ENCODE measurements at places on chromosomes 6 and 20. TPM values are rescaled to one million over a fixed set of nuclear protein-coding genes. Genes with fewer than 3 reads are reported as not detected.

BMP2 gene
- 6.0 TPM for total RNA-seq

SH3BGRL2 gene
- total RNA-seq: 12.0 TPM

SOBP gene
- total RNA-seq: 1.1 TPM

LAMA4 gene
- total RNA-seq: 14.0 TPM

NFATC2 gene
- 4.5 TPM for total RNA-seq

GRCh38 chr6:28741363-28741762 is 182.4 kb downstream of the TRIM27 start:
- no peak for DNase-seq

DNA sequence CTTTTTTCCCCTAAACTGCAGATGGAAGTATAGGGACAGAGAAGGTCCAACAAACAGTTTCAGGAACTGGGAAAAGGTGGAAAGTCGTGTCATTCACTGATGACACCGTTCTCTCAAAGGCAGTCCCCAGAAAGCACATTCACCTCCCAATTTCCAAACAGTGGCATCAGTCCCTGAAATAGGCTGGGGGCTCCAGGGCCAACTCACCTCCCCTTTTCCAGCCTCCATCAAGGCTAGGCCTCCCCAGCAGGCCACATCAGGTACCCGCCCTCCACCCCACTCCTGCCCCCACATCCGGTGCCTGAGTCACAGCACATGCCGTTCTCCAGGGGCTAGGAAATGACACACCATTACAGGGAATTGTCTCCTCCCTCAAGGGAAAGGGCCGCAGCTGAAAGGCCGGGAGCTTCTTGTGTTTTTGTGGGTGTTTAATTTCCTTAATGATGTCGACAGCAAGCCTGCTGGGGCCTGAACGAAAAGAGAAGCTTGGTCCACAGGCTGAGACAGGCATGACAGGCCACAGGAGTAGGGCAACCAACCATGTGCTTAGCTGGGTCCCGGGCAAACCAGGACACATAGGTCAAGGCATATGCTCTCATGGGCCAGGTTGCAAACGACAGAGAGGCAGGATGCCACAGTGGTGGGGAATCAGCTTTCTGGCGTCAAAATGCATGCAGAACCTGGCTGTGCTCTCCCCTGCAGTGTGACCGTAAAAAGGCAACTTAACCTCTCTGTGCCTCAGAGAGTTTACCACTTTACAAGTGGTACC is 39.2 kb downstream of the ZMYND8 start:
- peak; percentile 38 for DNase-seq

GRCh38 chr6:95780037-95780436 is 202.7 kb downstream of the MANEA start:
- no peak for DNase-seq

- DNase-seq: no peak
Measured at GRCh38 chr20:61938839-61939690, 126.6 kb downstream of the TAF4 start.

- DNase-seq: no peak
Measured at GRCh38 chr20:62622877-62623487, 19.3 kb upstream of the SLCO4A1 start.

DNA sequence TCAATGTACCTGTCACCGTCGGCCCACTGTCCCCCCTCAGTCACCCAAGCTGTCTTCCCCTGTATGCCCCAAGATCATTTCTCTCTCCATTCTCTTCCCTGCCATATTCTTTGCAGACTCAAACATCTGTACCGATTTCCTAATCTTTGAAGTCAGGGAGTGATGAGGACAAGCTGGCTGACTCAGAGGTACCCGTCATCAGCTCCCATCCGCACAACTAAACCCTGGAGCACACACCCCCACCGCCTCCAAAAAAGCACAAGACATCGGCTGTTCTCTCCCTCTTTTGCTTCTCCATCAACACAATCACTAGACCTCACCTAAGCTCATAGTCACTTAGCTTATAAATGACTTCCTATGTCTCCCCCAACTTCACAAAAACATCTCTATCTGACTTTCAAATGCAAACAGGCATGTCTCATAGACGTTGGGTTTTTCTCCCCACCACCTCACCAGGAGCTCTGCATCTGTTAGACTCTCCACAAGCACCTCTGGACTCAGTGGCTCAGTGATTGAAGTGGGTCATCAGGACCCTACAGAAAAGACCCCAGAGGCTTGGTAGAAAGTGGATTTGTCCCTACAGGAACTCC is 11.5 kb upstream of the NFATC2 start:
- DNase-seq: no peak

GRCh38 chr6:53238311-53238710 is 89.7 kb upstream of the GCM1 start:
- no peak for DNase-seq

GRCh38 chr6:125201961-125202729 is 48.6 kb downstream of the TPD52L1 start:
- DNase-seq: peak; percentile 75

- no peak for DNase-seq
Measured at GRCh38 chr6:162753775-162754174, 26.0 kb downstream of the PACRG start.

DNA sequence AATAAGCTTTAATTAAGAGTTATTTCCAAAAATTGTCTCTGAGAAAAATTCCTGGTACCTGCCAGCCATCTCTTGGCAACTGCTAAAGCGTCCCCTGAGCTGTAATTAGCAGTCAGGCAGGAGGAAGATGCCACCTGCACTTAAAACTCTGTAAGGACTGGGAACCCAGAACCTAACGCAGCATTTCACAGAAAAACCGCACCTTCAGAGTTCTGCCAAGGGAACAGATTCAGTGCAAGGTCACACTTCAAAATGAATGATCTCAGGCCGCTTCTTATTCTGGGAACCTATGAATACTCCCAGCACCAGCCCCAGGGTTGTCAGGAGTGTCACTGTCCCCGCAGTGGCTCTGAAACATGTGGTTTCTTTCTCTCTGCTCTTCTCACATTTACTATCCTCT is 36.7 kb downstream of the INSM1 start:
- no peak for DNase-seq

- no peak for DNase-seq
Measured at GRCh38 chr20:20317621-20318364, 50.1 kb upstream of the INSM1 start.

GRCh38 chr6:30752157-30752927 is 8.0 kb upstream of the IER3 start:
- peak; percentile 80 for DNase-seq

- DNase-seq: no peak
Measured at GRCh38 chr6:88867841-88868731, 95.3 kb downstream of the RNGTT start.

- DNase-seq: no peak
Measured at GRCh38 chr6:39617520-39617919, 107.7 kb downstream of the KIF6 start.

GRCh38 chr6:170221753-170222400 is 69.0 kb downstream of the DLL1 start:
- no peak for DNase-seq

GRCh38 chr20:13545790-13546189 is 92.9 kb downstream of the TASP1 start:
- no peak for DNase-seq

DNA sequence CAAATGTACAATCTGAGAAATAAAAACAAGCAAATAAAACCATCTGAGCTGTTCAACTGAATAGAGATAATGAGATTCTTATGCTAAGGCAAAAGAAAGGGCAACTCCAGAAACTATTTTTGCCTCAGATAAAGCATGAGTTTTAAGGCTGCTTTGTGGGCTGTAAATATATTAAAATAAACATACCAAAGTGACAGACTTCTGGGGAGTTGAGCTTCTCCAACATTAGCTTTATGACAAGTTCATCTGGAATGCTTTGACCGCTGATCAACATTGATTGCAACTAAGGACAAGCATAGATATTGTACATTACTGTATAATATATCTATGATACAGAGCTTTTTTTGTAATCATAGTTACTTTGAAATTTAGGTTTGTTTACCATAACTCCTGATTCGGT is 19.3 kb downstream of the AK9 start:
- no peak for DNase-seq

- DNase-seq: no peak
Measured at GRCh38 chr20:44489931-44490330, 14.3 kb downstream of the TTPAL start.

- DNase-seq: no peak
Measured at GRCh38 chr6:124470803-124471202, 491.4 kb upstream of the RNF217 start.

GRCh38 chr20:40966103-40966502 is 62.5 kb upstream of the TOP1 start:
- DNase-seq: no peak

DNA sequence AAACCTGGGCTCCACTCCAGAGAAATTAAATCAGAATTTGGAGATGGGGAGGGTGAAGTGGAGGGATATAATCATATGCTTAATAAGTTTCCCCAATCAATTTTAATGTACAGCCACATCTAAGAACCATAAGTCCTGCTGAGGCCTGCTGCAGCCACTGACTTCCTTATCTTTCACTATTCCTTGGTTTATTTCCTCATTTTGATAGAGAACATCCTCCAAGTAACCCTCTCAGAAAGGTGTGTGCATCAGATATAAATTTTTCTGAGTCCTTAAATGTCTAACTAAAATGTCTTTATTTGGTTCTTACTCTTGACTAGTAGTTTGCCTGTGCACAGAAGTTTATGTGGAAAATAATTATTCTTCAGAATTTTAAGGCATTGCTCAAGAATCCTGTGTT is 23.7 kb upstream of the SIRT5 start:
- no peak for DNase-seq

DNA sequence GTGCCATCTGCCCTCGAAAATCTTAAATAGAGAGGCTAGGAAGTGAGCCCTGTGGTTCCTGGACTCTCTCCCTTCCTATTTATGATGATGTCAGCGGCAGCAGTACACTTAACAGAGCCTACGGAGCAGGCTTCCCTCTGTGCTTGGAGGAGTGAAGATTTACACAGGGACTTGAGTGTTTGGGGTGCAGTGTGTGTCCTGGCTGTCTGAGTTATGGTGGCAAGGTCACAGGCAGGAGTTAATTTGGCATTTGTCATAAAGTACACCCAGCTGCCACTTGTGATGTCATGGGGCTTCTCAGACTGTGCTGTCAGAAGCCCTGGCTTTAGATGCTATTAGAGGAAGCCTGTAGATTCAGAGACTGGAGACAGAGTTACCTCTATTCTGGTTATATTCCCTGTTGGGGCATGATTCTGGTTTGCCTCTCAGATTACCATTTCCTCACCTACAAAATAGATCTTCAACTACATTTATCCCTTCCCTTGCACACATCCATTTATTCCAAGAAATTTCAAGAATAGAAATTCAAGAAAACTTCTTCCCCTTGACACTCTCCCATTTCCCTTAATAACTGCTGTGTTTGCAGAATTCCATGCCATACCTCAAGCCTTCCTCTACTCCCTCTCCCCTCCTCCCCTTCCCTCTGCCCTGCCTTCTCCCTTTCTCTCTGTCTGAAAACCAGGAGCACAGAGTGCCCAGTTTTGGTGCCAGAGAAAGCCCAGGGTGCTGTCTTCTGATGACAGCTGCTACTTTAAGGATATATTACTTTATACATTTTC is 72.1 kb downstream of the SLC24A3 start:
- no peak for DNase-seq

- no peak for DNase-seq
Measured at GRCh38 chr6:100482698-100483097, 18.0 kb upstream of the SIM1 start.

GRCh38 chr20:63306673-63307537 is 13.9 kb downstream of the COL20A1 start:
- DNase-seq: no peak

- DNase-seq: no peak
Measured at GRCh38 chr6:158643836-158644230, 710 bp downstream of the DYNLT1 start.

DNA sequence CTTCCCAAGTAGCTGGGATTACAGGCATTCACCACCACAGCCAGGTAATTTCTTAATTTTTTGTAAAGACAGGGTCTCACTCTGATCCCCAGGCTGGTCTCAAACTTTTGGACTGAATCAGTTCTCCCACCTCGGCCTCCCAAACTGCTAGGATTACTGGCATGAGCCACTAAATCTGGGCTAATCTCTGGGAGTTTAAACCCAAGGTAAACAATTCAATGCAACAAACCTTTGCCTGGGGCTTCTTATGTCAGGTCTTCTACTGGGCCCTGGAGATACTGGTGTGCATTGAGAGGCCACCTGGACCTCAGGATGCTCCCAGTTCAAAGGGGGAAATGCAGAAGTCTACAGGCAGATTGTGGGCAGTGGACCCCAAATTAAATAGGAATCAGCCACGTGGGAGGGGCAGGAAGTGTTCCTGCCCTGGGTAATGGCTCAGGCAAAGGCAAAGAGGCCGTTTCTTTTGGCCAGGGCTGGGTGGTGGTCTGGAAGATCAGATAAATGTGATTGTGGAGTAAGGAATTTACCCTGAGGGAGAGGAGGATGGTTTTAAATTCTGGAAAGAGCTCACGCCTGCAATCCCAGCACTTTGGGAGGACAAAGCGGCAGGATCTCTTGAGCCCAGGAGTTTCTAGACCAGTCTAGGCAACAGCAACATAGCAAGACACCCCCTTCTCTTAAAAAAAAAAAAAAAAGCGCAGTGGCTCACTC is 1.3 kb upstream of the MYBL2 start:
- DNase-seq: no peak

GRCh38 chr6:166435574-166435973 is 52.8 kb upstream of the MPC1 start:
- DNase-seq: no peak

GRCh38 chr6:125789167-125789566 is 1.6 kb upstream of the NCOA7 start:
- DNase-seq: no peak

- DNase-seq: no peak
Measured at GRCh38 chr6:83962582-83962981, 71.0 kb upstream of the MRAP2 start.

DNA sequence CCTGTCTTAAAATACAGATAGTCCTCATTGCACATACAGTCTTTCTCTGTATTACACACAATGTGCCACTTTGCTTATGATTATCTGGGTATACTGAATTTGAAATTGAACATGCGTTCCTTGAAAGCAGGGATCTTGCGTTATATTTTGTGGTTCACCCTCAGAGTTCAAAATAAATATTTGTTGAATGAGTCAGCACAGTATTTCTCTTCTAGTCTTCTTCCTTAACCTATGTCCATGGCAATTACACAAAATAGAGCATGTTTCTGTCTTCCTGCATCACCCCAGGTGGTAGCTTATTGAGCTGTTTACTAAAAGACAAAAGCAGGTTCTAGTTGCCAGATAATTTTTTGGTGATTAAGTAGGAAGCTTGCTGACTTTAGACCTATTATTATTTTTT is 272.9 kb upstream of the FERMT1 start:
- DNase-seq: no peak

GRCh38 chr6:79756496-79756895 is 125.4 kb downstream of the SH3BGRL2 start:
- no peak for DNase-seq

GRCh38 chr6:7975764-7976146 is 65.2 kb upstream of the TXNDC5 start:
- DNase-seq: no peak

DNA sequence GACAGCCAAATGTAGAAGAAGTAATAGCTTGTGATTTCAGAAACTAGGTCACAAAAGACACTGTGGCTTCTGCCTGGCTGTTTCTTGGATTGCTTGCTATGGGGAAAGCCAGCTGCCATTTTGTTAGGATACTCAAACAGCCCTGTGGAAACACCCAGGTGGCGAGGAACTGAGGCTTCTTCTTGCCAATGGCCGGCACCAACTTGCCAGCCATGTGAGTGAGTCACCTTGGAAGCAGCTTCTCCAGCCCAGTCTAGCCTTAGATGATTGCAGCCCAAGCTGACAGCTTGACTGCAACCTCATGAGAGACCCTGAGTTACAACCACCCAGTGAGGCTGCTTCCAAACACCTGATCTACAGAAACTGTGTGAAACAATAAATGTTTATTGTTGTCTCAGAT is 11.9 kb upstream of the KIAA1755 start:
- DNase-seq: no peak

GRCh38 chr6:142187209-142187608 is 40.1 kb downstream of the VTA1 start:
- no peak for DNase-seq

All from pancreas (tissue), 10 donors.